ENCODE measurements at places on chromosomes 3 and 15.

DNA sequence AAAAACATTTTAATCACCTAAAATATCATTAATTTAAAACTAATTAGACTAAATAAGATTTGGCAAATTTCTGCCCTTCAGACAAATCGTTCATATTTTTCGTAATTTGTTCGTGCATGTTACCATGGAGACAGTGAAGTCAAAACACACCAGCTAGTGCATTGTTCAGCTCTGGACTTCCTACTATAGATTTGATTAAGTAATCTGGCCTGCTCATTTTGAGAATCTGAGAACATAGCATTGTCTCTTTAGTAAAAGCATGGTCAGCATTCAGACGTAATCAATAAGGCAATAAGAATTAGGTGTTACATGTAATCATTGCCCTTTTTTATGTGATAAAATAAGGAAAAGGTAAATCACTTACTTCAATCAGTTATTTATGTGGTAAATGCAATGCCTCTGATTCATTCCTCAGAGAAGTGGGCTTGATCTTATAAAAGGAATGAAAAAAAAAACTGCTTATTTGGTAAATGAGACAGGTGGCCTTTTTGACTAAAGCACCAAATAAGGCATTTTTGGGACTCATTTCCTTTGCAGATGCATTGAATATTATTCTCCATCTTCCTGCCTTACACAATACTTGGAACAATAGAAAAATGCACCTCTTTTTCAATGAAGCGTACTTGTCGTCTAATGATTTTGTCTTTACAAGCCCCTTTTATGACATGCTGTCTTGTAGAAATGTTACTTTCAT is 84.5 kb upstream of the FNDC3B start:
- DNase-seq, result no peak

- no peak for DNase-seq
Observed at GRCh38 chr15:74460298-74460697, 662 bp downstream of the UBL7 start.

GRCh38 chr15:97977734-97978133 is 17.2 kb downstream of the ARRDC4 start:
- no peak for DNase-seq

DNA sequence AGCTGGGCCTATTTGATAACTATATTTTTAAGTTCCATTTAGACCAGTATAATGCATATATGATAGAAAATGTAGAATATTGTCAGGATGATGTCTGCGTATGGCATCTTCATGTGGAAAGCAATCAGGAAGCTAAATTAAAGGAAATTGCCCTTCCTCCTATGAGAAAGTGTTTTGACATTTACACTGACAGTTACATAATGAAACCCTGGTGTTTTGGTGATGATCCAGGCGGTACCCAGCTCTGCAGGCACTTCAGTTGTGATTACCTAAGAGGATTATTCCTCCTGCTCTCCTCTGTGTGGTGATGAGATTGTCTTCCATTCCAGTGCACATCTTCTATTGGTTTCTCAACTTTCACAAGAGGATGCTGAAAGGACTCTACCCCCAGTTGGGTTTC is 126.5 kb upstream of the MITF start:
- no peak for DNase-seq

DNA sequence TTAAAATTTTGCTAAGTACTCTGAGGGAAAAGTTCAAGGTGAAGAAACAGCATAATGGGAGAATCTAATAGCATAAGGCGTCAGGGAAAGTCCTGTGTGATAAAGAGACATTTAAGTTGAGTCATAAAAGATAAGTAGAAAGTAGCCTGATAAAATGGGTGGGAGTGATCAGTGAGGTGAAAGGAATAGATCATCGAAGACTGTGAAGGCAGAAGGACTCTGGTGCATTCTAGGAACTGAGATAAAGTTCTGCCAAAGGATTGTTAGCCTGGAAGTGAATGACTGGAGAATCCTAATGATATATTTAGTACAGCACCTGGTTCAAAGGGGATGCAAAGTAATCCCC is 149.9 kb downstream of the CFAP20DC start:
- no peak for DNase-seq

DNA sequence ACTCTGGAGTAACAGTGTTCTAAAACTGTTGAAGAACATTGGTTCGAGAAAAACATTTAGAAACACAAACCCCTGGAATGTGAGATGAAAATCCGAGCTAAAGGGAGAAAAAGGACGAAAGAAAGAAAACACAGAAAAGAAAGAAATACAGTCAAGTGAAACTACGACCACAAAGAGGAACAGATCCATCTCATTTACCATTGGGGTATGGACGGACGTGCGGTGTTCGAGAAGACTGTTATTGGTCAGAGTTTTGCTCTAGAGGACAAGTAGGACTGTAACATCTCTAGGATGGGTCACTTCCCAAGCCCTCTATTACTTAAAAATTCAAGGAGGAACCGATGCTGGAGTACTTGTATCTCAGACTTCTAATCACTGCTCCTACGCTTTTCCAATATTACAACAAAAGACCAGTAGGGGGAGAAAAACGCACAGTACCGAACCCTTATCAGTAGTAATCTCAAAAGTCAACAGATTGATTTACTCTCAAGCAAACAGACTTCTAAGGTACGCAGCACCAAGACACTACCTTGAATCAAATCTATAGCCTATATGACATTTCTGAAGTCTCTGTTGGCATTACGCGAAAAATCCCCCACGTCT is 1.1 kb upstream of the PIK3CA start:
- no peak for DNase-seq

DNA sequence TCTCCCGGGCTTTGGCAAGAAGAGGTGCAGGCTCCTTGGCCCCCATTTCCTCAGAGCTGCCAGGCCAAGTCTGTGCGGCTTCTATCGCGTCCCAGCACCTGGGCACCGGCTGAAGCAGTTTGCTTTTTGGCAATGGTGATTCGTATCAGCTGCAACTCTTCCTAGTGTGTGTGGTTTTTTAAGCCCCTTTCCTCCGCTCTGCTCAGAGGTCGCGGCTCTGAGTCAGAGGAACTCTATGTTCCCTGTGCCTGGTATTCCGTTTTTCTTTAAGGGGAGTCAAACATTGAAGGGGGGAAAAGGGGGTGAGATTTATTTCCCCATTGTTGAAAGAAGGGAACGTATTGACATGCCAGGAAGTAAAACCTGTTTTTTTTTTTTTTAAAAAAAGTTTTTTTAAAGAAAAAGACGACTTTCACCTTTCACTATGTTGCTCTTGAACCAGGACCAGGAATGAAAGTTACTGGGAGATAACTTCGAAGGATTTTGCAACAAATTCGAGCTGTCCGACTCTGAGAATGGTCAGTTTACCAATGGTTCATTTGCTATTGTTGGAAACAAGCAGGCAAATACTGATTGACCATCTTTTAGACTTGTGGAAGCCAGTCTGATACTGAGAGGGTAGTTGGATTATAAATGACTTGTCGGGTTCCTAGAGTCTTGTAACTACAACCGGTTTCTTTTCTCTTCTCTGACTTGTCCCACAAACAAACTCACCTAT is 1.1 kb downstream of the ARMC8 start:
- DNase-seq, result no peak

- no peak for DNase-seq
Observed at GRCh38 chr3:82011336-82011735, 249.9 kb upstream of the GBE1 start.

DNA sequence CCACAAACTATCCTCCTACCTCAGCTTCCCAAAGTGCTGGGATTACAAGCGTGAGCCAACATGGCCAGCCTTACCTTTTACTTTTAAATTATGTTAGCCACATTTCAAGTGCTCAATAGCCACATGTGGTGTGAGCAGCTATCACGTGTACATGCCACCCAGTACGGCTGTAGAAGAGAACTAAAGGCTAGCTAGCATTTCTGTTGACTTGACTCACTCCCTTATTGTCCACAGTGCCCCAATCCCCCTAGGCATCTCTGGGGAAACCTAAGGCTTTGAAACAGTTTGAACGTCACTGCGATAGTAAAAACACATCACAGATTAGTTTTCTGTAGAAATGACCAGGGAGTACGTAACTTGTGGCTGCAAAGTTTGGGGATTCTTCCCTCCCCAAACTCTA is 12.0 kb downstream of the C15orf40 start:
- no peak for DNase-seq

DNA sequence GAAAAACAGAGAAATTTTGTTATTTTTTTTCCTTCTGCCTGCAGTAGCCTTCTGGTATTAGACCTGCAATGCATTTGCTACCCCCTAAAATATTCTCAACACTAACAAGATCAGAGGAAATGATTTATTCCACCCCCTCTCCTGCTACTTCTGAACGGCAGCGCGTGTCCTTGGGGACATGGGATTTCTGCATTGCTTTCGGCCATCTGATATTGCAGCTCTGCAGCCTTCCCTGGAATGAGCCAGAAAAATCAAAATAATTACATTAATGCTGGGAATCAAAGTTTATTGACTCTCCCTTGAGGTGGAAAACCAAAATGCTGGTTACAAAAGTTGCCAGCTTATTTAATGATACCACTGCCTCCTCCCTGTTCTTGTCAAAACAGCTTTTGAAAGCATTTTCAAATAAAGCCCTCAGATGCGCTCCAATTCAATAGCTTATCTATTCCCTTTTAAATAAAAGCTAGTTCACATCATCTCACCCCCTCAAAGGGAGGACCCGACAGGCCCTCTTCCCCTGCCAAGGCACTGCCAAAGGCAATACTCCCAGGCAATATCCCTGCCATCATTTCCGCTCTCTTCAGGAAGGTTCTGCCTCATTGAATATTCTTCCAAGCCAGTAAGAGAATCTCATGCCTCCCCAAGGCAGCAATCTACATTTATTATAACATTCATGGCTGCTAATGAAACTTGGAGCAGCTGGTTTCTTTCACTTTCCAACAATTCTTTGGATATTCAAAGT is 96.6 kb downstream of the FHIT start:
- no peak for DNase-seq

- no peak for DNase-seq
Observed at GRCh38 chr3:53941184-53941583, 49.5 kb upstream of the SELENOK start.

GRCh38 chr15:22936577-22937472 is 43.3 kb downstream of the CYFIP1 start:
- no peak for DNase-seq

DNA sequence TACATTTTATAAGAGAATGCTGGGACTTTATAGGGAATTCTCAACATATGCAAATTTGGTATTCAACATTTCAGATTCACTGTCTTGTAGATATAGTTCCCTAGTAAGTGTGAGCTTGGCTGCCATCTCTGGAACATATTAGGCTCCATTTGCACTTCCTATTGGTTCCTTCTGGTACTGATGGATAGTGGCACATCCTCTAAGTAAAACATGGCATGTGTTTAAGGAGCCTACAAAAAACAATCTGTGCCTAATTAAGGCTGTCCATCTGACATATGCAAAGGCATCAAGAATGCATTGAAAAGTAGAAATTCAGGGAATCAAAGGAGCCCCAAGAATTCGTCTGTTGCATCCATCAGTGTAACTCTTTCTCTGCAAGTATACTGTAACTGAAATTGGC is 344.1 kb downstream of the UNC13C start:
- DNase-seq, result no peak

DNA sequence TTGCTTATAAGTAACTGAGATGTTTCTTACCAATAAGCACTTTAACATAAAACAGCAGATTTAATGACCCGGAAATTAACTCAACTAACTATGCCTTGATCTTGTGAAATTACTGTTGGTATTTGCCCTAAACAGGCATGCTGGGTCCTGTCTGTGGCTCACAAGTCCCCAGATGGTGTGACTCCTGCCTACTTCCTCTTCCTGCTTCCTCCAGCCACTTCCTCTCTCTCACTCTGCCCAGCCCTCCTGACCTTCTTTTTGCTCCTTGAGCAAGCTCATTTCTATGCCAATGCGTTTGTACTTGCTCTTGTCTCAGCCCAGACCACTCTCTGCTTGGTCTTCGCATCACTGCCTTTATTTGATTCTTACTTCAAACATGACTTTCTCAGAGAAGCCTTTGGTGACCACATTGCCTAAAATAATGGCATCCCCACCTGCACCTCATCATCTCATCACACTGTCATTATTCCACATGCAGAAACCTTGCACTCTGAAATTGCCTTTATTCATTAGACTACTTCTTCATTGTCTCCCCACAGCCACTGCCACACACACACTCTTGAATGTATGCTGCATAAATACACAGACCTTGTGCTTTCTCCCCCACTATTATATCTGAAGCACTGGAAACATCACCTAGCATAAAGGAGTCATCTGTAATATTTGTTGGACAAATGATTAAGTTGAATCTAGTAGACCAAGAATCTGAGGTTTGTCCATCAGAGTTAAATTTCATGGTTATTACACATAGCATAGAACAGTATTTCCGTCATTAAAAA is 256.3 kb upstream of the SEMA6D start:
- no peak for DNase-seq

- no peak for DNase-seq
Observed at GRCh38 chr3:70754314-70754713, 441.9 kb upstream of the MDFIC2 start.

DNA sequence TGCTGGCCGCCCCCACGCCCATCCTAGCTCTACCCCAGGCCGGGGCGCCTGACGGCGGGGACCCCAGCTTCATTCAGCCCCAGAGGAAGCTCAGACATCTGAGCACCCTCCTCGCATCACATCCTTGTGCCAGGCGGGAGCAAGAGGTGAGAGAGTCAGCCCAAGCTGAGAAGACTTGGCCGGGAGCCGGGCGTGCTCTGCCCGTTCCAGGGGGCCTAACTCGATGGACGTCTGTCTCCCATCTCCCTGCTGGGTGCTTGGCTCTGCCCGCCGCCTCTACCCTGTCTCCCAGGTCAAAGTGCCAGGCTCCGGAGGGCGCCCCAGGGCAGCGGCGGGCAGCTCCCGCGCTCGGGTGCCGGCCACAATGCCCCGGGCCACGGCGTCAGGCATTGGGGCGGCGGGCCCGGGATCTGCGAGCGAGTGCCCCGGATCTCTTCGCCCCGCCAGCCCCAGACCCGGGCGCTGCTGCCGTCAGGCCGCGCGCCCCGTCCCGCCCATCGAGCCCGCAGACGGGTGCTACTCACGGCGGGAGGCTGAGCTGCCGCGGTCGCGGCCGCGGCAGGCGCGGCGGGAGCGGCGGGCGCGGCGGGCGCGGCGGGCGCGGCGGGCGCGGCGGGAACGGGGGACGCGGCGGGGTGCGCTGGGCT is 388 bp downstream of the DAPK2 start:
- DNase-seq, result peak; percentile 74

- no peak for DNase-seq
Observed at GRCh38 chr3:24133436-24133835, 188.3 kb downstream of the NR1D2 start.
